ENCODE measurements at places on chromosomes 1 and 21.

GRCh38 chr21:46142582-46143473 lies 12.6 kb downstream of the FTCD start:
- no peak for DNase-seq

DNA sequence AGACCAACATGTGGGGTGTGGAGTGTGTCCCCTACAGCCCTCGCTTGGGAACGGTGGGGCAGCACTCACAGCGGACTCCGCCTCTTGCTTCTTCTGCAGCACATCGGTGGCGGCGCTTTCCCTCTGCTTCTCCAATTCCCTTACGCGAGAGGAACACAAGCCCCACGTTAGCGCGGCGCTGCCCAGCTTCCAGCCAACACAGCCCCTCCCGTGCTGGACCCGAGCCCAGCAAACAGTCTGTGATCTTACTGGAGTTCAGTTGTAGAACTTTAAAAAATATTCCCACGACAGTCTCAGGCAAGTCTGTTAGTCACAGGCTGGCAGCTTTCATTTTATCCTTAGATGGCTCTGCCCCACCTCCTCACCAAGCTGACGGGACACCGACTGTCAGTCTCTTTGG lies 13.6 kb downstream of the THAP3 start:
- no peak for DNase-seq

GRCh38 chr1:83500987-83501591 lies 497.8 kb downstream of the TTLL7 start:
- no peak for DNase-seq

DNA sequence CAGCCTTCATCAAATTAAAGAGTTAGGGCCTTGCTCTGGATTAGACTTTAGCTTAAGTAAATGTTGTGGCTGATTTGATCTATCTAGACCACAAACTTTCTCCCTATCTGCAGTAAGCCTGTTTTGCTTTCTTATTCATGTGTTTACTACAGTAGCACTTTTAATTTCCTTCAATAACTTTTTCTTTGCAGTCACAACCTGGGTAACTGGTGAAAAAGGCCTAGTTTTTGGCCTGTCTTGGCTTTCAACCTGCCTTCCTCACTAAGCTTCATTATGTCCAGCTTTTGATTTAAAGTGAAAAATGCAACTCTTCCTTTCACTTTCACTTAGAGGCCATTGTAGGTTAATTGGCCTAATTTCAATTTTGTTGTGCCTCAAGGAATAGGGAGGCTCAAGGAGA lies 12.5 kb upstream of the LPGAT1 start:
- DNase-seq = no peak

GRCh38 chr1:167532964-167533824 lies 14.9 kb upstream of the CD247 start:
- no peak for DNase-seq

GRCh38 chr1:209307846-209308245 lies 275.7 kb upstream of the CAMK1G start:
- no peak for DNase-seq

DNA sequence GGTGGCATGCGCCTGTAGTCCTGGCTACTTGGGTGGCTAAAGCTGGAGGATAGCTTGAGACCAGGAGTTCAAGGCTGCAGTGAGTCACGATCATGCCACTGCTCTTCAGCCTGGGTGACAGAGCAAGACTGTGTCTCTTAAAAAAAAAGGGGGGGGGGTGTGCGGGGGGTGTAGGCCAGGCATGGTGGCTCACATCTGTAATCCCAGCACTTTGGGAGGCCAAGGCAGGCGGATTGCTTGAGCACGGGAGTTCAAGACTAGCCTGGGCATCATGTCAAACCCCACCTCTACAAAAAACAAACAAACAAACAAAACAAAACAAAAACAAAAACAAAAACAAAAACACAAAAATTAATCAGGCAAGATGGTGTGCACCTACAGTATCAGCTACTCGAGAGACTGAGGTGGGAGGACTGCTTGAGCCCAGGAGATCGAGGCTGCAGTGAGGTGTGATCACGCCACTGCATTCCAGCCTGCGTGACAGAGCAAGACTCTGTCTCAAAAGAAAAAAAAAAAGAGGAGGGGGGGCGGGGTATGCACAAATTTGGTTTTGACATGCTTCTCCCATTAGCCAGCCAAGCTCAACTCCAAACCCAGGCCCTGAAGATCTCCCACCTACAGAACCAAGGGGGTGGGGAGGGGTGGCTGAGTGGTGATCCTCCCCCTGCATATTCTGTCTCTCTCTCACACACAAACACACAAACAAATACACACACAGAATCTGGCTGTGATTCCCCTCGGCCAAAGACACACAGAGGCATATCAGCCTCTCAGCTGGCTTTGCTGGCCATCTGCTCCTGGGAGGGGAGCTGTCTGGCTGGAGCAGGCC lies 3.1 kb downstream of the PTAFR start:
- no peak for DNase-seq

- DNase-seq = no peak
These were observed 5.3 kb upstream of the GADD45A start for GRCh38 chr1:67679691-67680090.

DNA sequence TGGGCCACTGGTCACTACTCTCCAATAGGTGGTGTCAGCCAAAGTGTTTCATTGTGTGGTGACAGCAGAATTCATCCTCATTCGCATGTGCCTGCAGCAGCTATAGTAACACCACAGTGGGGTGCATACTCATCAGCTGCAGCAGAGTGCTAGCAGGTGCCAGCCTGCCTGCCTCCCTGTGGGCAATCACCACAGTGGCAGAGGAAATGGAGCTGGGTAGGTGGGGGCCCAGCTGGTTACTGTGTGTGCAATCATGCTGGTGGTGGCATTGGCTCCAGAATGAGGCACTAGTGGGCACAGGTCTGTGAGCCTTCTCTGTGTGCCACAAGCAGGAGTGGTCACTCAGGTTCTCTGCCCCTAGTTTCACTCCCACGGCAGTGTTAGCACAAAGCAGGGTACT lies 579.2 kb downstream of the PTPRC start:
- DNase-seq = no peak

GRCh38 chr1:106964495-106964894 lies 92.0 kb upstream of the PRMT6 start:
- no peak for DNase-seq

GRCh38 chr1:115655916-115656315 lies 14.1 kb downstream of the VANGL1 start:
- DNase-seq = no peak

DNA sequence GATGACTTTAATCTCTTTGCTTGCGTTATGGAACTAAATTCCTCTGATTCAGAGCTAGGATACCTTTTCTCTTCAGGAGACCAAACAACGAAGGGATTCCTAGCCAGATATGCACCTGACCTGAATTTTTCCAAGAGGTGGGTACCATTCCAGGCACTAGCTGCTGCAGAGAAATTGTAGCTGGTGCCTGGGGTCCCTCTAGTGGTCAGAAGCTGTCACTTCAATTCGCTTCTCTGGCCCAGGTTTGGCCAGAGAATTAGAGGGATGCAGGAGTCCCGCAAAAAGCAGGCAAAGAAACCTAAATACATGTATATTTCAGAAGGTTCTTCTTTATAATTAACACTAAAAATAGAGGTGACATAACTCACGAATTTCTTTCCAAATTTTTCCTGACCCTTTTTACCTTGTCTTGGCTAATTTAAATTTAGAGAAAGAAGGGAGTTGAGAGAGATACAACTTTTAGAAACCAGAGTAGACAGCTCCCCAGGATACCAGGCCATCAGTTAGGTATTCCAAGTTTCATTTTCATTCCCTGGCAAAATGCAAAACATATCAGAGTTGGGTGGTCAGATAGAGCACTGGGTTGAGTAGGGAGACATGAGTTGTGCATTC lies 9.6 kb downstream of the ACKR1 start:
- DNase-seq = no peak

DNA sequence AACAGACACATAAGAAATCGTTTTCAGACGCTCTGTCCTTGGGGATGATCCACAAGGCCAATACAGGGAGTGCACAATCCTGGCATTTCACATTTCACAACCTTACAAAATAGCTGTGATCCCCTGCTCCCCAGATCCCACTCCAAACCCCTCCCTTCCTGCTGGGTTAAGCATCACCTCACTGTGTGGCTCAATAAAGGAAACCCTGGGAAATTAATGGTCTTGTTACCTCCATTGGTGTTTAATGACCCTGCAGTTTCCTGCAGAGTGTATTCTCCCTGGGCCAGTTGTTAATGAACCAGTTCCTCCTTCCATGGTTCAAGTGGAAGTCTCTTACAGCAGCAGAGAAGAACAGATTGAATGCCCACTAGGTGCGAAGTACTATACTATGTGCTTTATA lies 334.7 kb downstream of the OMA1 start:
- DNase-seq = no peak

DNA sequence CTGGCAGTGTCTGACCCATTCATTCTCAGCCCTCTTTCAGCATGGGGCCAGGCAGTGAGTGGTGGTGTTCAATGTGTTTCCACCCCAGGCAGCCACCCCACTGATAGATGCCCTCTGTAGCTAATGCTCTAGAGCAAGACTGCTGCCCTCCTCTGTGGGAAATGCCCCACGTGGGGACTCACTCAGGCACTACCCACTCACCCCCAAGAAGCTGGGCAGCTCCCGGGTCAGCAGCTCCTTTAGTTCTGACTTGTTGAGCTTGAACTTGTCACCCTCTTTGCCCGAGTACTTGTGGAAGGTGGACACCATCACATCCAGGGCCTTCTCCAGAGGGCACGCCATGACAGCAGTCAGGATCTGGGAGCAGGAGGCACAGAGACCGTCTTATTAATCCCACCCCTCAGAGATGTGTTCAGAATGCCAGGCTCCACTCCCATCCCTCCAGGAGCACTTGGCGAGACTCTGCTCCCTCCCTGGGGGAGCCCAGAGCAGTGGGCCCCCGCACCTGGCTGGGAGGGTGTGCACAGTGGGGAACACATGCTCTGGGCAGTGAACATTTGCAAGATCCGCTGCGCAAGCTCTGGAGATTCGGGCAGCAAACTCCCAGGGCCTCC lies 1.0 kb downstream of the S100A4 start:
- DNase-seq = no peak

DNA sequence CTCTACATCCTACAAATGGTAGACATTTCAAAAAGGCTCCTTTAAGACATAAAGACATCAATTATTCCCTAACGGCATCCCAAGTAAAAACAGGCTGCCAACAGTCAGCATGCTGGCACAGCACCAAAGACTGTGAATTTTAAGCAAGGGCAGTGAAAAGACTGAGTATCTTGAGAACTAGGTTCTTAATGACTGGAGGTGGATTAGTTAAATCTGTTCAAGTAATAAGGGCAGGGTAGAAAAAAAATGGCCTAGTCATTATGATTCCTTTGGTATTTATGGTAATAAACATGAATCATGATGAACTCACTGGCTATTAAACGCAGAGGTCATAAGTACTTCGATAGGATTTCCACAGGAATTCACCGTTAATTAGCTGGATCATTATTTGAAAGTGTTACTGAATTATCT lies 75.2 kb downstream of the KIFAP3 start:
- DNase-seq = no peak

DNA sequence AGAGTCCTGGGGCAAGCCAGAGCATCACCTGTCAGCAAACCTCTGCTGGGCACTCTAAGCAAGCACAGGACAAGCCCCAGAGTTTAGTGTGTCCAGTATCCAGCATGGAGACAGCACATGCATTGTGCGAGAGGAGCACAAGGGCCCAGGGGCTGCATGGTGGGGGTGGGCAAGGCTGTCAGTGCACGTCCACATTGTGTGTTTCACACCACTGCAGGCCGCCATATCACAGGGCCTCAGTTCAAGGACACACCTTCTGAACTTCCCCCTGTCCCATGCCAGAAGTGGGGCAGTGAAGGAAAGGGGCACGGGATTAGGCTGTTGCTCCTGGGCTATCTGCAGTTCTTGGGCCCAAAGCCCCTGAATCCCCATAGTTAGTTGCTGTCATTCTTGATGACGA lies 782 bp upstream of the TSTD1 start:
- no peak for DNase-seq

DNA sequence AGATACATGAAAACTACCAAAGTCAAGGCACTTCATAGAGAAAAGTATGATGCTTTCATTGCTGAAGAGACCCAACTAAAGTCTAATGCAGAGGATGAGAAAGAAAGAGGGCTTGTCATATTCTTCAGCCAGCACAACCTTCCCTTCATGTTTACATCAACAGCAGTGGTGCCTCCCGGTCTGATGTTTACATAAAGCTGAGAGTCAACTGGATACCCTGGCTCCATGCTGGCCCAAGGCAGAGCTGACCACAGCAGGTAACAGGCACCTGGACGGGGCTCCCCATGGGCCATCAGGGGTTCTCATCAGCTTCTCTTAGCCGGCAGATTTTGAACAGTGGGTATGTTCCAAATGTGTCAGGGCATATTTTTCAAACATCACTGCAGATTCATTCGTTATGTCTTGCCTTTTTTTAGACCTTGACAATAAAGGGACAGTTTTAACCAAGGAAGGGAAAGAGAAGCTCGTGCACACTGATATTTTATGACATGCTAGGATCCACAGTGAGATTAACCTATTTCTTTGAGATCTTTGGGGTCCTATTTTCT lies 117.1 kb downstream of the NRIP1 start:
- DNase-seq = no peak

- no peak for DNase-seq
These were observed 5.0 kb downstream of the GAS5 start for GRCh38 chr1:173862769-173863223.

DNA sequence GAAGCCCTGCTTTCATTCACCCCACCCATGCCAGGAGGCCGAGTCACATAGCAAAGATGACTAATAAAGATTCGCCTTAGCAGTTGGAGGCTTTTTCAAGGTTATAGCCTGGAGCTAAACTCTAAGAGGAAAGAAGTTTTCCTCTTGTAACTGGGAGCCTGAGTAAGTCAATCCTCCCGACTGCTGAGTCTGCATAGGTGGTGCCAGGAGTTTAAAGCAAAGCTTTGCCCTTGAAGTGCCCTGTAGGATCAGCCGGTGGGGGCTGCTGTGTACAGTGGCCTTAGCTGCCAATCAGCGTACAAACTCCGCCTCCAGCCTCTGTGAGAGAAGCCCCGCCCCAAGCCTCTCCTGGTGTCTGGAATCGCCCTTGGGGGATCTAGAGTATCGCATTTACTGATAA lies 147.5 kb upstream of the SPATA6 start:
- DNase-seq = no peak

DNA sequence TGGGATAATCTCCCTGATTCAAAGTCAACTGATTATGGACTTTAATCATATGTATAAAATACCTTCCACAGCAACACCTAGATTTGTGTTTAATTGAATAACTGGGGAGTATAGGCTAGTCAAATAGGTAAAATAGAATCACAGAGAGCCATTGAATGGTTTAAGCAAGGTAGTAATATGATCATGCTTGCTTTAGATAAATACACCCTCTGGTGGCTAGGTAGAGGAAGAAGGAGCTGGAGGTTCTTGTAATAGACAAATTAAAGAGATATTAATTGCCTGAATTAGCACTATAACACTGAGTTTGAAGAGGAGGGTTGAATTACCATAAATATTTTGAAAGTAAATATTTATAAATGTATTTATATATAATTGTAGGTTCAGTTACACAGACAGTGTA lies 40.3 kb downstream of the DIRAS3 start:
- DNase-seq = no peak

DNA sequence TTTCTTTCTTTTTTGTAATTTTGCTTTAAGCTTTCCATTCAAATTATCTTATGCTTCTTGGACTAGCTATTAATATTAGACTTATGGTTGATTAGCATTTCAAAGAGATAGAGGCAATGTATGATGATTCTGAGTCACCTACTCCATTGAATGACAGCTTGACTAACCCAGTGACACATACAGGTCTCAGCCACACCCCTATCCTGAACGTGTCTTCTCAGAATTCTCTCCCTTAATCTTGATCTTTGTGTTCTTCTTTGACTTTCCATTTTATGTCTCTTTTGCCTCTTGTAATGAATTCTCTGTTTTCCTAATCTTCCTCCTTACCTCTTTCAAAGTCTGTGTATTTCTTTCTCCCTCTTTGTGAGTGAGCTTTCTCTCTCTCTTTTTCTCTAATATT lies 241.1 kb downstream of the PDE4B start:
- DNase-seq = no peak

Measured in activated CD4-positive, CD25-positive, alpha-beta regulatory T cell (primary cell).